ENCODE measurements at places on chromosomes 6 and 20. TPM values are rescaled to one million over a fixed set of nuclear protein-coding genes. Genes with fewer than 3 reads are reported as not detected.

Gene SLC22A2
- not detected for total RNA-seq

Gene ALDH5A1
- 18.1 TPM for total RNA-seq

Gene ZNF391
- total RNA-seq: 2.6 TPM

Gene LIN28B
- total RNA-seq: not detected

Gene NOX3
- total RNA-seq: not detected

DNA sequence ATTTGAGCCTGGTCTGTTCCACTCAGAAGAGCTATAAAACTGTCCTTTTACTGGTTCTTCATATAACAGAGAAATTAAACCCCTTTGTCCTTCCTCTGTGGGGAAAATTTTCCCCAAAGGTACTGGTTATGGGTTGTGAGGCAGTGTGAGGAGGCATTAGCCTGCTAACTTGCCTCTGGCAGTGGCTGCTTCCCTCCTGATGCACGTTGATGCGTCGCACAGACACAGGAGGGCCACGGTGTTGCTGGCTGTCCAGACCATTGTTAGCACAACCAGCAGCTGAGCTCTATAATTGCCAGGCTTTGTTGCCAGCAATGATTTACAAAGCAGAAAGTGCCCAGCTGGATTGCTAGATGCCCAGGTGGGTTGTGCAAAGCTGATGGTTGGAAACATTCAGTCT is 10.1 kb downstream of the AAR2 start:
- DNase-seq: no peak

DNA sequence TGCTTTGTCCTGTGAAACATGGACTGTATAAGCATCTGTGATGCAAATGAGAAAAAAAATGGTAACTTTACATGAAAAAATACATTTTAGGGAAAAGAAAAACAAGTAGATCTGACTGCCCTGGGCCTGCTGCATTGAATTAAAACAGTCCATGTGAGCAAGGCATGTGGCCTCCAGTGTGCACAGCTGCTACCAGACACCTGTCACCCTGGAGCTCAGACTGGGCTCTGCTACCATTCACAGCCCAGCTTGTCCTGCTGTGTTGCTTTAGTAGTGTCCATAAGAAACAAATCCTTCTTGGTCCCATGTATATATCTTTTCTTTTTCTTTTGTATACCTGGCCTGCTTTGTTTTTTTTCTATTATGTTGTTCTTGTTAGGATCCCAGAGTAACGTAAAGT is 315.9 kb downstream of the NKAIN2 start:
- DNase-seq: no peak

- no peak for DNase-seq
These were observed 2.2 kb downstream of the PNISR start for GRCh38 chr6:99422912-99423311.

DNA sequence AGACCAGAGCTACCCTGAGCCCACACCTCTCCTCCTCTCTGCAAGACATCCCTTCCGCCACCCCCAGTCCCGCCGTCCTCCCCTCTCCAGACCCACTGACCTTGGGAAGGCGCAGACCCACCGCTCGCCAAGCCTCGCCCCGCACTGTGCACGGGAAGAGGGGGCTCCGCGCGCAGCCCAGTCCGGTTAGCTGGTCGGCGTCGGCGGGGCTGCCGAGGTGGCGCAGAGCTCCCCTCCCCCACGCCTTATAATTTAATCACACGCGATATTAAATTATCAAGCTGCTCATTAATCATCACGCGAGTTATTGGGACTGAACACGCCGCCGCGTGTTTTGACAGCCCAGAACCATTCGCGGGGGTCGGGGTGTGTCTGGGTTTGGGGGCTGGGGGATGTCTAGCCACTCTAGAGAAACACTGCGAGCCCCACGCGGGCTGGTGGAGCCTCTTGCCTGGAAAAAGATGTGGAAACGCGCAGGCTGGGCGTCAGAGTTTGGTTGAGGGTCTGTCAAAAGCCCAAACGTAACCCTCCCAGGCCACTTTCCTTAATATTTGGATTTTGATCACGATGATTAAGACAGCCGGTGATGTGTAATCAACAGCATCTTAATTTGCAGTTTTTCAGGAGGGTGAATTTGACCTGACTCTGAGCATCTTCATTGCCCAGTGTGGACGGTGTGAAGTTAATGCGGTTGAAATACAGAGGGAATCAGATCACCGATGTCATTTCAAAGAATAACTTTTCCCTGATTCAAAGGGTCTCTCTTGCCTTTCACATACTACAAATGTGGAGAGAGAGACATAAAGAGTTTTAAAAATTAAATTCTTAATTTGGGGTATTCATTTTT is at the start of gene LINC00237:
LINC00237 (minus strand) TSS at position 188 of the 847 bp plus-strand sequence.
- no peak for DNase-seq

- peak; percentile 90 for DNase-seq
These were observed 37.8 kb downstream of the RAB44 start for GRCh38 chr6:36735110-36736071.

- DNase-seq: no peak
These were observed 185.0 kb downstream of the ERMARD start for GRCh38 chr6:169936355-169936975.

DNA sequence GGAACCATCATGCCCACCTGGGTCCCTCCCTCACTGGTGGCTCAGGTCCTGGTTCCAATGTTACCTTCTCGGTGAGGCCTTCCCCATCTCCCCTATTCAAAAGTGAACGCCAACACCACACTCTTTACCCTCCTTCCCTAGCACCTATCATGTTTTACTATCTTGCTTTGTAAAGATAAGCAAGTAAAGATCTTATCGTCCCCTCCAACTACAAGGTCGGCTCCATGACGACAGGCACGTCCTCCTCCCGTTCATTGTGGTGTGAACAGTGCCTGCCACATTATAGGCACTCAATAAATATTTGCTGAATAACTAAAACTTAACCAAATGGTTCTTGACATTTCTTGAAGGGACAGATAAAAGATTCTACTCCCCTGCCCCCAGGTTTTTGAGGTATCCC is 147.1 kb downstream of the PREX1 start:
- no peak for DNase-seq

DNA sequence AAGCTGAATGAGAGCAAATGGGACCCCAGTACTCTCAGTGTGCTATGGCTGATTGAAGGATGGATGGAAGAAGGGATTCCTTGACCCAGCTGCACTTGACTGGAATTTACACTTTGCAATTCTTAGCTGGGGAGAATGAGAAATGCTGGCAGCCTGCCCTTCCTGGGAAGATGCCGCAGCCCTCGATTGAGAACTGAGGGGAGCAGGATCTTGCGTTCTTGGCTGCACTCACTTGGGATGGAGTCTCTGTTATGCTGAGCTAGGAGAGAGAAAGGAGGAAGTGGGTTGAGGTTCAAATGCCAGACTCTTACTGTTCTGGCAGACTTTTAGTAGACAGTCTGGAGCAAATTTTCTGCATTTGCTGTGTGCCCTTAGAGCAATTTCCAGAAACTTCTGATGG is 221.2 kb downstream of the FNDC1 start:
- no peak for DNase-seq

DNA sequence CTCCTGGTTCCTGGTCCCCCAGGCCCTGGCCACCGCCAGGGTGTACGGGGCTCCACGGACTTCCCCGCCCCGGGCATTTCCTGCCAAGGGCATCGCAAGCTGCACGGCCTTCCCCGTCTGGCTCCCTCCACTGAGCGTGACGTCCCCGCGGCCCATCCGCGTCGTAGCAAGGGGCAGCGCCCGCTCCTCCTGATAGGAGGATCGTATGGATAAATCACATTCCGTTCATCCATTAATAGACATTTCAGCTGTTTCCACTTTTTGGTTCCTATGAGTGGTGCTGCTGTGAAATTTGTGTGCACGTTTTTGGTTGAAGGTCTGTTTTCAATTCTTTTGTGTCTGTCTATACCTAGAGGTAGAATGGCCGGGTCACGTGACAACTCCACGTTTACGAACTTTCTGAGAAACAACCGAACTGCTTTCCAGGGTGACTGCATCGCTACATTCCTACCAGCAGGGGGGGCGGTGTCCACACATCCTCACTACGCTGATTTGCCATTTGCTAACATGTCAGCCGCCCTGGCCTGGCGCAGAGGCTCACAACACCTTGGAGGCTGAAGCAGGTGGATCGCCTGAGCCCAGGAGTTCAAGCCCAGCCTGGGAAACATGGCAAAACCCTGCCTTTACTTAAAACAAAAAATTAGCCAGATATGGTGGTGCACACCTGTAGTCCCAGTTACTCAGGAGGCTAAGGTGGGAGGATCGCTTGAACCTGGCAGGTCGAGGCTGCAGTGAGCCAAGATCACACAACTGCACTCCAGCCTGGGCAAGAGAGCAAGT is 37.7 kb downstream of the KCNQ2 start:
- peak; percentile 56 for DNase-seq

DNA sequence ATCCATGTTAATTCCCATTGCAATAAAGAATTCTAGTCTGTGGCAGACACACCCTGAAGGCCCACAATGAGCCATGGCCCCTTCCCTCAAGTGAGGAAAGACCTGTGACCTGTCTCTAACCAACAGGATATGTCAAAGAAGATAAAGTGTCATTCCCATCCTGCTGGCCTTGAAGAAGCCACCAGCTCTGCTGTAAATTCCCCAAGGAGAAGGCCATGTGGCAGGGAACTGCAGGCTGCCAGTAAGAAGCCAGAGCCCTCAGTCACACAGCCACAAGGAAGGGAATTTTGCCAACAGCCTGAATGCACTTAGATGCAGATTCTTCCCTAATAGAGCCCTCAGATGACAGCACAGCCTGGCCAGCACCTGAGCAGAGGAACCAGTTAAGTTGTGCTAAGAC is 24.8 kb downstream of the VIP start:
- DNase-seq: no peak

DNA sequence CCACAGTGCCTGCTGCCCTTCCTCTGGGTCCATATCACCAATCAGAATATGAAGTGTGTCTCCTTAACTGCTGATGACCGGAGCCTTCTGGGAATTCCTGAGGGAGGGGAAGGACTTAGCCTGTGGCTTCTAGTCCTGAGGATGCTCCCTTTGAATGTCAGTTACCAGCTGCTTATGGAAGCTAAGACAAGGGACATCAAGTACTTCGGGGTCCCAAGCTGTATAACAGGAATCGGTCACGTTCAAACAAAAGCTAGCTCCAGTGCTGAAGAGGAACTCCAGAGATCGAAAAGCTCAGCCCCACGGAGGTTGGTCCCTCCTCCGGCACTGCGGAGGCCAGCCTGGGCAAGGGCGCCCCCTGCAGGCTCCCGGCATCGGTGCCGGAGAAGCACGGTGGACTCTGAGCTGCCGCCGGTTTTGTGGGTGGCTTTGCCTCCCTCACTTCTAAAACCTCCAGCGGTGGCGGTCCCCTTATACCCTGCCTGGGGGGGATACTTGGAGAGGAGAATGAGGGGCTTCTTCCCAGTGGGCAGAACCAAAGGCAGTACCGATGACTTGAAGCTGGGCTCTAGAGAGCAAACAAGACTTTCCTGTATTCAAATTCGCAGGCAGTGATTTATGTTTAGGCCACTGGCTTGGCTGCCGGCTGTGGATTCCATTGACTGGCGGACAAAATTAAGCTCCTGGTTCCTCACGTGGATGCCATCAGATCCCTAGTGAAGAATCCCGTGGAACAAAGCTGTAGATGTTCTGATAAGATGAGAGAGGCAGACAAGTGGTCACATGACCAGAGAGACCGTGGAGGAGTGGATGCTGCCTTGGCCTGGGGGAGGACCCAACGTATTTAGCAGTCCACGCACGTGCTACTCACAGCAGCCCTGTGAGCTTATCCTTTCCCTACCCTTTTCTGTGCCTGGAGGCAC is 16.2 kb upstream of the UBR2 start:
- peak; percentile 87 for DNase-seq

GRCh38 chr6:10424040-10424439 is 9.2 kb upstream of the TFAP2A start:
- DNase-seq: no peak

Data from left cardiac atrium (tissue), 4 donors.